ENCODE measurements at places on chromosomes 6 and 20.

DNA sequence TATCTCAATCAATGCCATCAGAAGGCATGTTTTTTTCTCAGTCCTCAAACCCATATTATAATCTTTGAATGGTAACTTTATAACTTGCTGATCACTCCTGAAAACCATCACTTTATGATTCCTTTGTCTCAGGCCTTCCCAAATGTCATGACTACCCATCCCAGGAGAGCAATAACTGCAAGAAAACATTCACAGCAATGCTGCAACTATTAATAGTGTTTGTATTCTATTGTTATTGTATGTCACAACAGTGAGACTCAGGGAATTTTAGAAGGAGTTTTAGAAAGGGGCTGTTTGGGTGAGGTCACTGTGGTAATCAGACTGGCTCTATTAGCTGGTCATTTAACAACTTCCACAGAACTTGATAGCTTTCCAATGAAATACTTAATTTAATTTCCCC lies 301.4 kb upstream of the TBX18 start:
- DNase-seq = no peak

- no peak for DNase-seq
Observed at GRCh38 chr6:163337958-163338357, 76.6 kb upstream of the QKI start.

DNA sequence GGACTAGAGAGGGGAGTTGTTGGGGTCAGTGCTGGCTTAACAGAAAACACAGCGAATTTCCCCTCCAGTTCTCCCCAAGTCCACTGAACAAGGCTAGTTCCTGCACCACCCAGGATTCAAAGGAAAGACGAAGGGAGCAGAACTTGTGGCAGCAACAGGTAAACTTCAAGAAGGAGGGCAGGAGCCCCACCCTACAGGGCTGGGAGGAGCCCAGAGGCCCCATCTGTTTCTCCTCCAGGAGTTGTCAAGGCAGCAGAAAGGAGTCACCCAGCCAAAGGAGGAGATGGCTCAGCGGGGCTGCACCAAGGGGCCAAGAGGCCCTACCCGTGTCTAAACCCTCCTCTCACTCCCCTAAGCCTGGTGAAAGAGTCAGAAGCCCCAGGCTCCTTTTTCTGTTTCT lies 1.7 kb downstream of the SAPCD1 start:
- DNase-seq = no peak

DNA sequence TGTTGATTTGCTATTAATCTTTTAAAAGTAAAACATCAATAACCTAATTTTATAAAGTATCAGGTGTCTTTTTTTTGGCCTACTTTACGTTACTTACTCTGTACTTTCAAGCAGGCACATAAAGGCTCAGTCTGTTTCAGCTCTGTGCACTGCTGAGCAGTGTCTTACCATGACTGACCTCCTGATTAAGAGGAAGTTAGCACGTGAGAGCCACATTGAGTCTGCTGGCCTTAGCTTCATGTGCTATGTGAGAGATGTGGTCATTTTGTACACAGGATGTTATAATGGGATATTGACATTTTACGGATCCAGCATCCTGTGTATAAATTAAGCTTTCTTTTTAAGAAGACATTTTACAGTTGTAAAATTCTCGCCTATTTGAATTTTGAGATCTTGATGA lies 31.9 kb downstream of the ARID1B start:
- no peak for DNase-seq

DNA sequence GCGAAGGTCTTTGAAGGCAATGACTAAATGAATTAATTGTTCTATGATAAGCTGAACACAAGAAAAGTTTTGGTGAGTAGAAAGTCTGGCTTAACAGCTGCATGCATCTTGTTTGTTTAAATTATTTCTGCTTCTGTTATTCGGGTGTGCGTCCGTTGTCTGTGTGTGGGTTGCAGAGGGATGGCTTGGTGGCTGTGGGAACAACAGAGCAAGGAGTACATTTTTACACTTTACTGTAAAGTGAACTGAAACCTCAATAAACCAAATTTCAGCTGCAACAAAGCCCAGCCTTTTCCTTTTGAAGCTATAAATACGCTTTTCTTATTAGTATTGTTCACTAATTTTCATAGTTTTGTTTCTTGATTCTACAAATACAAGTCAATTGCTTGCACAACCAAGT lies 3.5 kb upstream of the LAMP5 start:
- no peak for DNase-seq

- no peak for DNase-seq
Observed at GRCh38 chr20:32829311-32830005, 9.7 kb downstream of the MAPRE1 start.

- no peak for DNase-seq
Observed at GRCh38 chr20:62963614-62964397, 11.3 kb downstream of the SLC17A9 start.

GRCh38 chr6:157753291-157753690 lies 69.8 kb upstream of the SNX9 start:
- DNase-seq = no peak

DNA sequence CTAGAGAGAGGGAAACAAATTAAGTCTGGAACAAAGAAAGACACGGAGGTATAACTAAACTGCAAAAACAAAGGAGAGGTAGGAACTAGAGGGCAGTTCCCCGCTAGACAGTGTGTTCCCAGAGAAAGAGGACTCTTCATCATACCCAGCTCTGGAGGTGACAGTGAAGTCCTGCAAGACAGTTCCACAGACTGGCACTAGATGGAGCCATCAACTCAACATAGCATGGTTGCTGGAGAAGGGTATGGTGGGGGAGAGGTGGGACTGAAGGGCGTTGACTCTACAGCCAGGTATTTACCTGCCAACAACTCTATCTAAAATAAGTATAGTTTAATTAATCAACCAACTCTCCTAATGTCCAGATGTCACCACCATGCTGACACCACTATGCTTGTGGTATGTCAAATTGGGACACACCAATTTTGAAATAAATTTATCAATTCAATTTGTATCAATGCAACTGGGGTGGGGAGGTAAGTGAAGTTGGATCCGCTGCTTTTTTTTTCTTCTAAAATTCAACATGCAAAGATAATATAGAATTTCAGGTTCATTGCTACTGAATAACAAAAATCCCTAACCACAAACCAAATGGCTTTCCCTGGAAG lies 9.7 kb downstream of the BACH2 start:
- DNase-seq = no peak

GRCh38 chr6:8589941-8590729 lies 154.8 kb upstream of the SLC35B3 start:
- no peak for DNase-seq

DNA sequence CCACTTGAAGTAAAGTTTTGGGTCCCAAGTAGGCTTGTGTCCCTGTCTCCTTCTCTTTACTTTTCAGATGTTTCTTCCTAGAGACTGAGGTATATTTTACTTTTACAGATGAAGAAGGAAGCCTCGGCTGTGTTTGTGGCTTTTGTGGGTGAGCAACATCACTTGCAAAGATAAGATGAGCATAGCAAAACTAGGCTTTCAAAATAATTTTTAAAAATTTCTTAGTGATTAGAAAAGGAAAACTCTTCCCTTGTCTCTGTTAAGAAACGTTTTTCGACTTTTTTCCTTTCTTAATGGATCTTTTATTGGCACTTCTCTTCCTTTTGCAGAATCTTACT lies 7.6 kb downstream of the PTPN1 start:
- no peak for DNase-seq

GRCh38 chr6:151870375-151870774 lies 62.9 kb downstream of the ESR1 start:
- DNase-seq = no peak

DNA sequence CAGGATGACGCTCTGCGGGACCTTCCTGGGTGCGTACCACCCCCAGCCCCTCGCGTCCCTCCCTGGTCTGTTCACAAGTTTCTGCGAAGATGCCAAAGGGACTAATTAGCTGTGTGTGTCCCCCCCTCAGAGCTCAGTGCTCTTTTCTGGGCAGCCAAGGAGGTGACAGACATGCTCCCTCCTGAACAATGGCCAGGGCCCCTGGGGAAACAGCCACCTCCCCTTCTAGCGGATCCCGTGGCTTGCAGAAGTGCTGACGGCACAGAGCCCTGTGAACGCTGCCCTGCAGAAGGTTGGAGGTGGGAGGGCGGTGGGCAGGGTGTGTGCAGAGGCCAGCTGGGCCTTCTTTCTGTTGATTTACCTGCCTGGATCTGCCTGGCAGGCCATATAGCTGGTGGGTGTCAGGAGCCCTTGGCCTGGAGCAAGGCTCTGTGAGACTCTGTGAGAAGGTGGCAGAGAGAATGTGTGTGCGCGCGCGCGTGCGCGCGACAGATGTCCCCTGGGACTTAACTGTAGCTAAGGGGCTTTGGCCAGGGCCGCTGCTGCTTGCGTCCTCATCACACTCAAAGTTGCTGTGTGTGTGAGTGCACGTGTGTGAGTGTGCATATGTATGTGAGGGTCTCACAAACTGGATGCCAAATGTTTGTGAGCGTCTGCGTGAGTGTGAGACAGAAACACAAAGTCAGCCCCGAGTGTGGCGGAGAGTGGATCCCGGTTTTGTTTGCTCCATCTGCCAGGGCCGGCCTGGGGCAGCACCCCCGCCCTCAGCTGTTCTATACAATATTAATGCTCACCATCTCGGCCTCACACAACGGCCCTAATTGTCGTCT lies 3.5 kb upstream of the MYT1 start:
- no peak for DNase-seq

DNA sequence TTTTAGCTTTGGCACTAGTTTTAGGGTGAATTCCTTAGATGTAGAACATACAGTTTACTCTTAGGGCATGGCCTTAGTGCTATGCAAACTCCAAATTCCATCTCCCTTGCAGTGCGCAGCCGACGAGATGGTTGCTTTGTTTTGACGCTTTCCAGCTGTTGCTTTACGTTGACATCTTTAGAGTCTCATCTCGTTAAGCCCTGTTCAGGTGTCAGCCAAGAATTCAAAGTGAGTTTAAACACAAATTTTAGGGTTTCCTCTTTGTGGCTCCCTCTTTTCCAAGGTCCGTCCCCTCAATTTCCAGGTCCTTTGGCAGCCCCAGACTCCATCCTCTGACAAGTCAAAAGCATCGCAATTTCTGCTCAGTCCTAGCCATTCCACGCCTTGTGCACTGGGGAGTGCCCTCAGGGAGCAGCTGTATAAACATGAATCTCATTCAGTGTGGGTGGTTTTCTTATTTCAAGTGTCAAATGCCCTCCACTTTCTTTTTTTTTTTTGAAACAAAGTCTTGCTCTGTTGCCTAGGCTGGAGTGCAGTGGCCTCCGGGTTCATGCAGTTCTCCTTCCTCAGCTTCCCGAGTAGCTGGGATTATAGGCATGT lies 14.1 kb upstream of the MAK start:
- DNase-seq = no peak

GRCh38 chr20:12012241-12013222 lies 94.8 kb downstream of the BTBD3 start:
- no peak for DNase-seq

- no peak for DNase-seq
Observed at GRCh38 chr20:18928626-18929025, 115.0 kb downstream of the SCP2D1 start.

DNA sequence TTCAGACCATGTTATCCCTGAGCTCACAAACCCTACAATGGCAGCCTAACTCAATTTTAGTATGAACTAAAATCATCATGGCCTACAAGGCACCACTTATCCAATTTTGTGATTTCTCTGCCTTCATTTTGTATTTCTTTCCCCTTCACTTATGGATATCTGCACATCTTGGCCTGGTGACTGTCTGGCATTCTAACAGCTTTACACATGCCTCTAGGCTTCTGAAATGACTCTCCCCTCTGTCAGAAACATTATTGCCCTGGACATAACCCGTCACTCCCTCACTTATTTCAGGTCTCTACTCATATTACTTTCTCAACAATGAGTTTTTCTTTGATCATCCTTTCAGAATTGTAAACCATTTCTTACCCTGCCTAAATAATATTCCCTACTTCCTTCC lies 89.2 kb upstream of the THEMIS start:
- DNase-seq = no peak

DNA sequence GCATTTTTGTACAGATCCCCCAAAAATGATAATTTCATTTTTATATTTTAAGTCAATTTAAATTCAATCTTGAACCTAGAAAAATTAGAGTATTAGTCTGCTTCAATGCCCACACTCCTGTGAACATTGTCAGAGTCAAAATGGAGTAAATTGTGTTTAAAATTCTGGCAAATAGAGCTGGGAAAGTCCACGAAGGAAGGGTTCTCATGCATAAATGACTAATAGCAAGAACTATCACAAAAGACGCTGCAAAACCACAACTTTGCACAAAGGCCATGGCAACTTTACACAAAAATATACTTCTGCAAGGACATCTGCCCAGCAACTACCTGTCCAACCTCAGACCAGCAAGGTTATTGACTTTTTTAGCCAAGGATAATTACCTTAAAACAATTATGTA lies 203.2 kb upstream of the SMLR1 start:
- no peak for DNase-seq

DNA sequence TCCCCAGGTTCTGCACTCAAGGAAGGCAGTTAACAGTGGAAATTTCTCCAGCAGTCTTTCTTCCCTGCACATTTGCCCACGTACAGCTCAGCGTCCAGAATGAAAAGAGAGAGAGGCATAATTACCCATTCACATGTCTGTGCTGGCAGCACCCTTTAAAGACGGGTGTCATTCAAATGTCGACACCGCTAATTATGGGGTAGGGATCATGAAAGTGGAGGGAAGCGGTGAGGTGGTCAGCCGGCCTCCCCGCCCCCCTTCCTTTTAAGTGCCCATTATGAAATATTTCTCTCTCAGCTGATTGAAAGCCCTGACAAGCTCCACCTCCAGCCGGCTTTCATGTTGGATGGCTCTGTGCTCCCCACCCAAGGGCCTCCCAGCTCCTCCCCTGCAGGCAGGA lies 246.1 kb downstream of the BMP7 start:
- no peak for DNase-seq

- DNase-seq = peak; percentile 44
Observed at GRCh38 chr6:98834060-98835031, at the start of gene POU3F2. Gene POU3F2 (plus strand): TSS chr6:98834574. CDS start chr6:98834874, 300 bp downstream.

DNA sequence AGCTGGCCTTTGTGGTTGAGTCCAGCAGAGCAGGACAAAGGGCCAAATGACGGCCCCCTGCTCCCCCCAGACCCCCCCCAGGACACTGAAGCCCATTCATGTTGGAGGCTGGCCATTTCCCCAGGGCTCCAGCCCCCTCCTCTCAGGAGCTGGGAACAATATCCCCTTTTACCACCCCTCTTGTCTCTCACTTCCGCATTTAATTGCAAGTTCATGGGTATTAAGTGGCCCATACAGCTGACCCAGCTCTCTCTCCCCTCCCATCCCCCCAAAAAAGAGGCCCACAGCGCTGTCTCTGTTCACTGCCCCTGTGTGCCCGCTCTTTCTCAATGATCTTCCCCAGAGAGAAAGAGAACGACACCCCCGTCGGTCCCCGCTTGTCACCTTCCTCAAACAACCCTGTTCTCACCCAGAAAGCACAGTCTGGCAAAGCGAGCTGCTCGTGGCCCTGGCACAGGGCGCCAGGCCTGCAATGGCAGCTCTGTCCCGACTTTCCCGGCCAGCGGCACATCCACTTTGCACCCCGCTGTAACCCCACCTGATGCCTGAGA lies 30.4 kb downstream of the PREX1 start:
- DNase-seq = no peak
